T-helper 22 cell (primary cell): ENCODE measurements at places on chromosomes 16 and 17.

DNA sequence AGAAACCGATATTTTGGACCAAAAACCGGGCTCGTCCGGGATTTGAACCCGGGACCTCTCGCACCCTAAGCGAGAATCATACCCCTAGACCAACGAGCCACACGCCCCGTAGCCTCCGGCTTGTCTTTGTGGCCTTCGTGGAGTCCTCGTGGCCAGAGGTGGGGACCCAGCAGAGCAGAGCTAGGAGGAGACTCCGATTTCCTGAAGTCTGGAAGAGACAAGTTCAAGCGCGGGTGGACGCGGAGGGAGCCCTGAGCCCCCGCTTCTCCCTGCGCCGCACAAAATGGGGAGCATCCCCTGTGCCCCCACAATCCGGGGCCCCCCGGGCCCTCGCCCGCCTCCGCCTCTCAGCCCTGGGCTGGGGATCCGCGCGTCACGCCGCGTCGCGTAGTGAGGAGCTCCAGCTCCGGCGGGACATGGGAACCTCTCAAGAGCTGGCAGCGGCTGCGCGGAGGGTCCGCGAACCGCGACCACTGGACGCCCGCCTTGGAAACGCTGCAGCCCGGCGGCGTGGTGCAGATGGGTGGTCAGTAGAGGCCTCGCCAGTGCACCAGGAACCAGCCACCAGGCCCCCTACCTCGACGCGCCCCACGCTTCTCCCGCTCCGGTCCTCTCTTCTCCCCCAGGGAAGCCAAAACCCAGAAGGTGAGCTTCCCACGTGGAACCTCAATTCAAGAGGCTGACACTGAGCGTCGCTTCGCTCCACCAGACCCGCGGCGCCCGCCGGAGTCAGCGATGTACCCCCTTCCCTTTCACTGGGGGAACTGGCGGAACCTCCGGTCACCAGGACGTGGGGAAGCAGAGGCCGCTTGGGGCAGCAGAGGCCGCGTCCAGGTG is 5.2 kb upstream of the OR1F1 start:
- no peak for DNase-seq

GRCh38 chr16:31009894-31010584 is 399 bp downstream of the STX1B start:
- DNase-seq, result no peak

DNA sequence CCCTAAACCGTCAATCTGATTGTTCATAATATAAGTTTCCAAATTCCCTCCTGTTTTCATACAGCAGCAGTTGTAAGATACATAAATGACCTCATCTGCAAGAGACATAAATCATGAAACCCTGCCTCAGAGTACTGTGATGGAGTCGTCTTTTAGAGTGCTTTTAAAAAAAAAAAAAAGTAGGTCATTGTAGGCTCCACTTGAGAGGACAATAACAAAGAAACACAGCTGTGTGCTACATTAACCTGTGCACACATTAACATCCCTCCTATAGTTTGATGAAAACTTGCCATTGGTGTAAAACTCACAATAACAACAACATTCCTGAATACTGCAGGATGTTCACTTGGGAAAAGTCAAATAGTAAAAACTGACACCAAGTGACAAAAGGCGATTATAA is 56.5 kb downstream of the XPO6 start:
- no peak for DNase-seq

DNA sequence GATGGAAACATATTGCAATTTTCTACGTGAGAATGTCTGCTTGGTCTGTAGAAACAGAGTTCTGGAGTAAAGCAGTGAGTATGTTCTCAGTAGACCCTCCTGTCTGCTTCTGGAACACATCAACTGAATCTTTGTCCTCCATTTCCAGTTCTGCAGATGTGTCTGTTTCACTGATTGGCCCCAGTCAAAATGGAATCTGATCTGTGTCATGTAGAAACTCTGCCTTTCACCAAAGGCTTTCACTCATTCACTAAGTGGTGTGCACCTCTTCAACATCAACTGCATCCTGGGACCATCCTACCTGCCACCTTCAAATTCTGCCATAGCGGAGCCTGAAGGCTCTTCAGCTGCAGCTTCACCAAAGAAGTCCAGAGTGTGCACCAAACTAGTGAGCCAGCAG is 2.8 kb upstream of the ZNF267 start:
- DNase-seq, result no peak

DNA sequence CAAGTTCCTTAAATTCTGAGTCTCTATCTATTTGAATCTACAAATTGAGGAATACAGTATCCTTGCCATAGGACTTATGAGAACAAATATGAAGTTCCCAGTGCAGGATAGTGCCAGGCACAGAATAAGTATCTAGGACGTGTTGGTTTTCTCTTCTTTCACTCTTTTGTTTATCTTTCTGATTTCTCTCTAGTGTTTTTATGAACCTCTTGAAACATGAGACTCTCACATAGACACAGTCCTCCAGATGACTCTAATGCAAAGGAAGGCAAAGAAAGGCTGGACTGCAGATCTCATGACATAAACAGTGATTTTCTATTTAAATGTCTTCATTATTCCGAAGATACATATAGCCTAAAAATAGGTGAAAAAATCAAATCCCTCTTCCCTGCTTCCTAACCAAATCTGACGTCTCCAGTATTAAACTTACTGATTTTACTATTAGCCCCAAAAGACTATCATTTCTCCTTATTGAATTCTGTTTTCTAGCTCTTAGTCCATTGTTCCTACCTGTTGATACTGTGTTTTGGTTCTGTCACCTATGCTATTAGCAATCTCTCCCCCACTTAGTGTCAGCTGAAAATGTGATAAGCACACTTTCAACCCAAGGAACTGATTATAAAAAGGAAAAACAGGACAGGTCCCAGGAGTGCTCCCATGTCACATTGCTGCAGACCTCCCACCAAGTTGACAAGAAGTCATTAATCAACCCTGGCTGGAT is 24.9 kb upstream of the ADAMTS18 start:
- no peak for DNase-seq

GRCh38 chr17:80783971-80784370 is 207.7 kb upstream of the CHMP6 start:
- no peak for DNase-seq

GRCh38 chr16:69404275-69404805 is 18.5 kb upstream of the TERF2 start:
- no peak for DNase-seq

DNA sequence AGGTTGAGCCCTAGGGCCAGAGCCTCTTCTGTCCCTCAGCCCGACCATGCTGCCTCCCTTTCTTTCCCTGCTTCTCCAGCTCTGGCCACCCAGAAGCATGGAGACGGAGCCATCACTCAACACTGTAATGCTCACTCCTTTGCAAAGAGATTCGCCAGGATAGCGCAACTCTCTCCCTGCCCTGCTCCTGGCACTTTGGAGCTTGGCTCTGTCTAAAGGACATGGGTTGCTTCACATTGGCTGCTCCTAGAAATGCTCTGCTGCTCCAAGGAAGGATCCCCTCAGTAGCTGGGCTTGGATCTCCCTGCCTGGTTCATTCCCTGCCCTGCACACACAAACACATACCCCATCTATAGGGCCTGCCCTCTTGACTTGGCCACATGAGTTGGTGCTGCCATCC is 76.0 kb downstream of the CLEC16A start:
- DNase-seq, result no peak

DNA sequence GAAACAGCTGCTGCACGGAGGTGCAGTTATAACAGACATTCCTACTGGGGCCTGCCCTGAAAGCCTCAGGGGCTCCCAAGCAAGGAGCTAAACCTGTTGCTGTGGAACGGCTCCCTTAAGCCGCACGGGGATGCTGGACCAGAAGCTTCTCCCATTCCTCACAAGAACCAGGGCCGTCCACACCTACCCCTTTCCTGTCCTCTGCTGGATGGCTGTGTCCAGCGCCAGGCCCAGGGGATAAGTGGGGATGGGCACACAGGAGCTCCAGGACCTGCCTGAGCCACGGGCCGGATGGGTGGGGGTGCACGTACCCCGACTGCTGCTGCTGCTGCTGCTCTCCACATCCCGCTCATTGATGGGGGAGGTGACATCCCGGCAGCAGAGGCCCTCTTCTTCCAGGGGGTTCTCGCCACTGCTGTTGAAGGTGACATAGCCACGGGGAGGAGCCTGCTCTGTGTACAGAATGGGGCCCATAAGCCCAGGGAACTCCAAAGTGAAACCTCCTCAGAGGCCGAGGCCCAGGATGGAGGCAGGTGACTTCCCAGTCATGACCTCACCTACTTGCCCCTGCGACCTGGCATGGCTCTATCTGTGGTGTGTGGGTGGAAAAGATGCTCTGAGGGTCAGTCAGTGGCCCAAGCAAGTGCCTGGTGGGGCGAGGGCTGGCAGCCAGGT is 8.6 kb downstream of the NUDT16L1 start:
- DNase-seq, result no peak

- no peak for DNase-seq
Measured at GRCh38 chr17:60253048-60253447, 103.3 kb downstream of the CA4 start.

DNA sequence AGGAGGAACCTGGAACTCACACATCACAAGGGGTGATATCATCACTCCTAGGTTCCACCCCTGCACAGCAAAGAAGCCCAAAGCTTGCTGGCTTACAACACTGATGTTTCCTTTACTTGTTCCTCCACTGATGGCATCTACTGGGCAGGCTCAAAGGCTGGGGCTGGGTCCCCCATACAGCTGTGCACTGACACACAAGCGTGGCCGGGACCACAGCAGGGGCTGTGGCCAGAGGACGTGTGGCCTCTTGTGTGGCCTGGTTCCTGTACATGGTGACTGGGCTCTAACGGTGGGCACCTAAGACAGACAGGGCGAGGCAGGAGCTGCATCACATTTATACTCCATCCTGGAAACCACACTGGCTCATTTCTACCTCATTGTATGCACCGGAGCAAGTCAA is 264.4 kb upstream of the FOXF1 start:
- no peak for DNase-seq

- DNase-seq, result no peak
Measured at GRCh38 chr17:71980171-71980570, 140.6 kb upstream of the SOX9 start.

DNA sequence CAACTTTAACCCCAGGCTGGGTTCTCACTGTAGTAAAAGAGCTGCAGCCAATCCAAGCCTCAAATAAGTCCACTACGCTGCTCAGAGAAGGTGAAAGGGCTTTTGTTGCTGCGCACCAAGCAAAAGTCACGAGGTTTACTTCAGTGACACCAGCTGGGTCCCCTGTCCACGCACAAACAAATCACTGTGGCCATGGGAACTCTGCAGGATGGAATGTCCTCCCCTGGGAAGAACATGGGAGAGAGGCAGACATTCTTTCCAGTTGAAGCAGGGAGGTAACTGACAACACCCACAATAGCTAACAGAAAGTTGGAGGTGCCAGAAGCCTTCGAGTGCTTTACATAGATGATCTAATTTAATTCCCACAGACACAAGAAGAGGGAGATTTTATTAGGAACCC is 181.9 kb downstream of the PMP22 start:
- no peak for DNase-seq

DNA sequence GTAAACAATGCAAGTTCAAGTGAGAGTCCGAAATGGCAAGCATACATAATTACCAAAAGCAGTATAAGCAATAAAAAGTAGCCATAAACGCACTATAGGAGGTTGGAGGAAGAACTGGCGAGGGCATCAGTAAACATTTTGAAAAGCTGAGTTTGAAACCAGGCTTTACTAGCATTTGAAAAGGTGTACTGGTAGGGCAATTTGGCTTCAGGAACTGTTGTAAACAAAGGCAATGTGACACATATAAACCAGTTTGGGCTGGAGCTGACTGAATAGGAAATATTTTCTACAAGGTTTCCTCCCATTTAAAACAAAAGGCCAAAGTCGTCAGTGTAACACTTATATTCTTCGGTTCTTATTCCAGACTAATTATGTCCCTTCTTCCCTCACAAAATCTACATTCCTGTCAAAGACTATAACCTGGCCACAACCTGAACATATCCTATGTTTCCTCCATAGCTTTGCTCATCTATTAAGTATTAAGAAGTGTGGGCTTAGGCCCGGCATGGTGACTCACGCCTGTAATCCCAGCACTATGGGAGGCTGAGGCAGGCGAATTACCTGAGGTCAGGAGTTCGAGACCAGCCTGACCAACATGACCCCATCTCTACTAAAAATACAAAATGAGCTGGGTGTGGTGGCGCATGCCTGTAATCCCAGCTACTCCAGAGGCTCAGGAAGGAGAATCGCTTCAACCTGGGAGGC is 7.8 kb downstream of the CBX1 start:
- DNase-seq, result no peak

- DNase-seq, result no peak
Measured at GRCh38 chr16:4535627-4536108, 2.9 kb downstream of the CDIP1 start.

- peak; percentile 56 for DNase-seq
Measured at GRCh38 chr17:42683407-42684034, 1.2 kb downstream of the CNTNAP1 start.

DNA sequence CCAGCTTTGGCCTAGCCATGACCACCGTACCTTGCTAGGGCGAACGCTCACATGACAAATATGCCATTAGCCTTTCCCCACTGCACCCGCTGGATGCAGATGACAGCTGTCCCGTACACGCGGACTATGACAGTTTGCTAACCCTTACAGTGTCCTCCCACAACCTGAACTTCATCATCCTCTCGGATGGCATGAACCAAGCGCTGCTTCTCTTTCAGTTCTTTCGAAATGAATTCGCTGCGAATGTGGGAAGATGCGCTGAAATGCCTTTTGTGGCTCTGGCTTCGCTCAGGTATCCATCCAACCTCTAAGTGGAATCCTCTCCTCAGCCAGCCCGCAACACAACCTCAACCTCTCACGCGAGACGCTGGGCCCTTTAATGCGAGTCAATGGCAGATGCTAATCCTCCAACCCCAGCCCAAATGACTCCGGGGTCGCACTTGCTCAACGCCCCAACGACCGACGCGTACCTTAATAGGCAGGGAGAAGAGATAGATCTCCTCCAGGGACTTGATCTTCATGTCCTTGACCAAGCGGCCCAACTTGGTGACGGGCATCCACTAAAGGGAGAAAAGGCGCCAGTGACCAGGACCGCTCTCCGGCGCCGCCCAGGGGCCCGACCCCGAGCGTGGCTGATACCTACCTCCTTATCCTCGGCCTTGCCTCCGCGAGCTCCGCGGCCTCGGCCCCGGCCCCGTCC is 670 bp downstream of the RPS2 start:
- DNase-seq, result no peak

DNA sequence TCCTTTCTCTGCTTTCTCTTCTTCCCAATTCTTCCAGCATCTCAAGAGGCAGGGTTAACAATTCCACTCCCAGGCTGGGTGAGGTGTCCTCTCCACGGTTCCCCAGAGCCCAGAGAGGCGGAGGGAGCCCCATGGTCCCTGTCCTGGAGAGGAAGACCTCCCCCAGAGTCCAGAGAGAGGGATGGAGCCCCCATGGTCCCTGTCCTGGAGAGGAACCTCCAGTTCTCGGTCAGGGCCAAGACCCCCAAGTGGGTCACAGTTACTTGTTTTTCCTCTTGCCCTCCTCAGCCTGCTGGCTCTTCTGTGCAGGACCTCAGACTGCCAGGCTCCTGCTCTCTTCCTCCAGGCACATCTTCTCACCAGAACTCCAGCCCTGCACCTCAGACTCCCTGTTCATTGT is 135.2 kb downstream of the RPTOR start:
- no peak for DNase-seq

GRCh38 chr16:28261942-28262341 is 30.4 kb upstream of the SBK1 start:
- DNase-seq, result no peak

- DNase-seq, result no peak
Measured at GRCh38 chr17:76951375-76951905, 83.2 kb downstream of the MGAT5B start.
